DMS153 (cell line): ENCODE measurements at places on chromosomes 6 and 20.
A peak's percentile ranks its signal among the peaks of the same experiment; 100 is the strongest.

DNA sequence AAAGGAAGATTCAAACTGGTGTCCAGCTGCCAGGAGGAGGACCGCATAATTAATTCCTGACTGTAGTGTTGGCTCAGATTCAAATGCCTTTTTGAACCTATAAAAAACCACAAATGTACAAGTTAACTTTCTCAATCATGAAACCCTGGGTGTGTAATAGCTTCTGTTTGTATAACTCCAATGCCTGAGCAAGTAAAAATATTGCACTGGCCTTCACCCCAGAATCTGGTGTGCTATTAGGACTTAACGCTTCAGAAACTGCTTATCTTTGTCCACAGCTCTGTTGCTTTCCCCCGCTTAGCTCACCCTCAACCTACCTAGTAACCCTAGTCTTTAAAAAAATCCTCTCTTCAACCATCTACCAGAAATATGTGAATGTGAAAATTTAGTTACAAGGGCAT lies 119.1 kb upstream of the MAP7 start:
- DNase-seq: no peak

GRCh38 chr20:1863296-1863695 lies 31.9 kb upstream of the SIRPA start:
- DNase-seq: no peak

- DNase-seq: no peak
These were observed 33.7 kb downstream of the RNF146 start for GRCh38 chr6:127300411-127300810.

- no peak for DNase-seq
These were observed 30.3 kb downstream of the KIAA1755 start for GRCh38 chr20:38230253-38230551.

DNA sequence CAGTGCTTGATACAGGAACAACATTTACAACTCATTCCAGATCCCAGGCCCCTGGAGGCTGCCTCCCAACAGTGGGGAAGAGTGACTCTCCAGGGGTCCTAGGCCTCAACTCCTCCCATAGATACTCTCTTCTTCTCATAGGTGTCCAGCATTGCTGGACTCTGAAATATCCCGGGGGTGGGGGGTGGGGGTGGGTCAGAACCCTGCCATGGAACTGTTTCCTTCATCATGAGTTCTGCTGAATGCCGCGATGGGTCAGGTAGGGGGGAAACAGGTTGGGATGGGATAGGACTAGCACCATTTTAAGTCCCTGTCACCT lies 4.2 kb downstream of the PIM1 start:
- no peak for DNase-seq

GRCh38 chr6:76992553-76992952 lies 470.7 kb downstream of the HTR1B start:
- no peak for DNase-seq

DNA sequence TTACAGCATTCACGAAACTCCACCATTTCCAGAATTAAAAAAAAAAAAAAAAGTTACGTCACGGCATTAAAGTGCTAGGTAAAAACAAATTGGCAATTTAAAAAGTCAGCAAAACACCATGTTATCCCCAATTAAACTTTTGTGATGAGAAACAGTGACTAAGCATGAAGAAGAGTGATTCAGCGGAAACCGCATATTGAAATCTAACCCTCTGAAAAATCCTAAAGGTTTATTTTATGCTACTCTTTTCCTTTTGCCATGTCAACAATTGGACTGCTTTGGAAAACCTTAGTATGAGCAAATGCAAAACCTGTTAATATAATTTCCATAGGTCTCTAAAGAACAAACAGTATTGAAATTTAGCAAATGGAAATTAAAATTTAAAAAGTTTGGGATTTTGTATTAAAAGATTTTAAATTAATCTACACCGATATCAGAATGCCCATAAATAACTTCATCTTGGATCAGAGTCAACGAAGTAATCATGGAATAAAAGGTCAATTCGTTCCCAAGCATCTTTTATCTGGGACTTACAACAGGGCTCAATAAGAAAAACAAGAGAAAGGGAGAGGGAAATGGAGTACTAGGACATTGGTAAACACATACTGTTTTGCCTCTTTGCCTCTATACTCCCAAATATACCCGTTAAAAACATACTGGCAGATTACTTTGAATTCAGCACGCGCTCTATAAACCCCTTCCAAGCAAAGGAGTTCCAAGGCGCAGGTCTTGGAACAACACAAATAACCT lies 1.1 kb downstream of the FBXO30 start:
- DNase-seq: no peak

DNA sequence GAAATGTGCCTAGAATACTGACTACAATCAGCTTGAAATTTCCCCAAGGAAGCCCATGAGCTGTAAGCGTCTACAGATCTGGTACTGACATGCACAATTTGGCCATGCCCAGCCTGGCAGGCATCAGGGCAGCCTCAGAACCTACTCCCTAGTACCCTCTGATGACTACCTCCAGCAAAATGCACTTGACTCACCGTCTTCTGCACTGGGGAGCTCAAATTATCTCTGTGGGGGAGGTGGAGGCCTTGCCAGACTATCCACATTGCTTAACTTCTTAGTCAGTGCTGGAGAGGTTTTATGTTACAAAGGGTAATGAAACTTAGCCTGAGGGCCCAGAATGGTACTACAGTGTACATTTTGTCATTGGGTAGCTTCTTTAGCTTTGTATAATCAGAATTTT lies 126.0 kb upstream of the ADGRF1 start:
- DNase-seq: no peak

GRCh38 chr6:122389704-122390372 lies 9.6 kb upstream of the HSF2 start:
- DNase-seq: peak; percentile 85

DNA sequence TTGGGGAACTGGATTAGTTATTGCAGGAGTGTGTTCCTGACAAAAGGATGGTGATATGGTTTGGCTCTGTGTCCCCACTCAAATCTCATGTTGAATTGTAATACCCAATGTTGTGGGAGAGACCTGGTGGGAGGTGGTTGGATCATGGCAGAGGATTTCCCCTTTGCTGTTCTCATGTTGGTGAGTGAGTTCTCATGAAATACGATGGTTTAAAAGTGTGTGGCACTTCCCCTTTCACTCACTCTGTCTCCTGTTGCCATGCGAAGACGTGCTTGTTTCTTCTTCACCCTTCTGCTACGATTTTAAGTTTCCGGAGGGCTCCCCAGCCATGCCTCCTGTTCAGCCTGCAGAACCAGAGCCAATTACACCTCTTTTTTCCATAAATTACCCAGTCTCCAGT lies 16.2 kb upstream of the TREM1 start:
- DNase-seq: no peak

- no peak for DNase-seq
These were observed 30.6 kb upstream of the PBOV1 start for GRCh38 chr6:138248878-138249277.

- DNase-seq: no peak
These were observed 15.3 kb upstream of the NKAIN2 start for GRCh38 chr6:123788319-123788718.
